ENCODE measurements at places on chromosomes 13 and 19.

DNA sequence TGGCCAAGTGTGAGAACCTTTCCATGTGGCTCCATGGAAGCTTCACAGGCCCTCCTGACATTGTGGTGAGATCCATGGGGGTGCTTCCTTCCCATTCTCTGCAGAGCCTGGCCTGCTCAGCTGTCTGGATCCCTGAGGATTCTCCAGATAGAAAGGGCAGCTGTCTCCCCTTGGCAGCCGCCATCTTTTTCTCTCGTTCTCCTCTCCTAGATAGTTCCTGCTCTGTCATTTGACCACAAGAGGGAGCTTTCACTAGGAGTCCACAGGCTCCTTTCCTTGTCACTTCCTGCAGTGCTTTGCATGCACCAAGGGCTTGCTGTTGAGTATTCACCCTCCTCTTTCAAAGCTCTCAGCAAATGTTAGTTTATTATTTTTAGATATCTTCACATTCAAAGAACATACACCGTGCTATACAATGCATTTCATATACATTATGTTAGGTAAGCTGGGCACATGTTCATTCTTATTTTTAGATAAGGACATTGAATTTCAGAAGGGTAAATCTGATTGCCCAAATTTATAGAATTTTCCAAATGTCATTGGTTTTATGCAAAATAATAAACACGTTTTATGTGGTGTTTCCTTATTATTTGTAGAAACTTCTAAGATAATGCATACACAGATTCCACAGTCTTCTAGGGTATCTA, 133.2 kb downstream of the FRY start:
- DNase-seq: no peak

DNA sequence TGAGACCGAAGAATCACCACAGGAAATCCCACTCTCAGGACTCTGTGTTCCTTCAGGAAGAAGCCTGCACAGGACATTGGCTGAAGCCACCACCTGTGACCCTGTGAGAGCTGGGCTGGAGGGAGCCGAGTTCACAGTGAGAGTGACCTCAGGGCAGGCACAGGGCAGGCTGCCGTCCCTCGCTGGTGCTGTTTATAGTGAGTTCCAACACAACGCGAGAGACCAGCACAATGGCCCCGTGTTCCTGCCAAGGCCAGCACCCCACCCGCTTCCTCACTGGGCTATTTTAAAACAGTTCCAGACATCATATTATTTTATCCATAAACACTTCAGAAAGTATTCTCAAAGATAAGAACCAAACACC, 18.4 kb upstream of the GAS6 start:
- no peak for DNase-seq

- DNase-seq: no peak
Measured at GRCh38 chr13:98548230-98548629, 28.7 kb downstream of the STK24 start.

GRCh38 chr13:106523576-106523975, 11.9 kb downstream of the EFNB2 start:
- DNase-seq: no peak

DNA sequence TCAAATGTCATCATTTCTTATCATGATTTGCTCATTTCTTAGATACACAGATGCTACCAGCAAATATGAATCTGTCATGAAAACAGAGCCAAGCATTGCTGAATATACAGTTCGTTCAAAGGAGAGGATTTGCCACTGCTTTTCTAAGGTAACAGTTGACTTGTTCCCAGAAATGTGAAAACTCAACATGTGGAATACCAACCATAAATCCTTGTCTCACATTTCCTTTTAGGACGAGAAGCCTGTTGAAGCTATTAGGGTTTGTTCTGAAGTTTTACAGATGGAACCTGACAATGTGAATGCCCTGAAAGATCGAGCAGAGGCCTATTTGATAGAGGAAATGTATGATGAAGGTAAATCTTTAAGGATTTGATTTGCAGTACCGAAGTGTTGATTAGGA, 86.7 kb downstream of the DNAJC3 start:
- DNase-seq: no peak

GRCh38 chr13:51873117-51873798, 11.5 kb downstream of the CCDC70 start:
- DNase-seq: no peak

DNA sequence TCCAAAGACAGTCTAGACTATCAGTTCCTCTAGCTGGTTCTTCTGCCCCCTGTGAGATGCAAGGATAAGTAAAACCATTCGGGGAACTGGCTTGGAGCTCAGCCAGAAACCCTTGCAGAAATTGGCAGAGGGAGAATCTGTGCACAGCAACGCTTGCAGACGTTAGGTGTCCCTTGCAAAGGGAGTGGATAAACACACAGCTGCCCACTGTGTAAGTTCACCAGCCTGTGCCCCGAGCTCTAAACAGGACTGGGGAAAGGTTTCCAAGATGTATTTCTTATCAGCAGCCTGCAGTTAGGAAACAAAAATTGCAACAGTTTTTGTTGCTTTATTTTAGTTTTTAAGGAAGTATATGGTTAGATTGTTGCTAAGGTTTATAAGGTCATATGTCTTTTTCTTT, 19.0 kb upstream of the ADGRE1 start:
- no peak for DNase-seq

- DNase-seq: no peak
Measured at GRCh38 chr13:71861769-71862458, 5.1 kb downstream of the DACH1 start.

- DNase-seq: no peak
Measured at GRCh38 chr19:3609779-3610719, 3.4 kb upstream of the TBXA2R start.

DNA sequence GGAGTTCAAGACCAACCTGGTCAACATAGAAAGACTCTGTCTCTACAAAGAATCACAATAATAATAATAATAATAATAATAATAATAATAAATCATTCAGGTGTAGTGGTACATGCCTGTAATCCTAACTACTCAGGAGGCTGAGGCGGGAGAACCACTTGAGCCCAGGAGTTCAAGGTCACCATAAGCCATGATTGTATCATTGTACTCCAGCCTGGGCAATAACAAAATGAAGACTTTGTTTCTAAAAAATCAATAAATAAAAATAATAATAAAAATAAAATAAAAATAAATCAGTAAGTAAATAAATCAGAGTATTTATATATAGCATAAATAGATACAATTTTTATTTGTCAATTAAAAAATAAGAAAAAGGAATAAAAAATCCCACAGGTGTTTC, 1636.4 kb downstream of the SLITRK1 start:
- no peak for DNase-seq

DNA sequence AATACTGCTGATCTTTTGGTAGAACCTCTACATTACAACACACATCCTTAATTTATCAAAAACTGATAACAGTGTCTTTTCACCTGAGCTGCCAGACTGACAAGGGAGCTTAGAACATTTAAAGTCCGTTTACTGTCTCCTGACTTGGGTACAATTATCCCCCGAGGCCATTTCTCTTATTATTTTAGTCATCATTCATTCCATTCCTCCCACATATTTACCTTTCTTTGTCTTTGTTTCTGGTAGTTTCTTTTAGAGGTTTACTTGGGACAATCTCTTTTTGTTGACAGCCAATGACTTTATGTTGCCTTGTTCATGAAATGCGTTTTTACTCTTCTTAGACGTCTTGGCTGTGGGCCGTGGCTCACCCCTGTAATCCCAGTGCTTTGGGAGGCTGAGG, 186.9 kb downstream of the PCCA start:
- no peak for DNase-seq
